ENCODE measurements at places on chromosomes 1 and 21. TPM values are rescaled to one million over a fixed set of nuclear protein-coding genes. Genes with fewer than 3 reads are reported as not detected.

GRCh38 chr1:16425125-16426025 lies 11.8 kb downstream of the SPATA21 start:
- DNase-seq = no peak

GRCh38 chr1:232990176-232991128 lies 40.0 kb downstream of the NTPCR start:
- no peak for DNase-seq

DNA sequence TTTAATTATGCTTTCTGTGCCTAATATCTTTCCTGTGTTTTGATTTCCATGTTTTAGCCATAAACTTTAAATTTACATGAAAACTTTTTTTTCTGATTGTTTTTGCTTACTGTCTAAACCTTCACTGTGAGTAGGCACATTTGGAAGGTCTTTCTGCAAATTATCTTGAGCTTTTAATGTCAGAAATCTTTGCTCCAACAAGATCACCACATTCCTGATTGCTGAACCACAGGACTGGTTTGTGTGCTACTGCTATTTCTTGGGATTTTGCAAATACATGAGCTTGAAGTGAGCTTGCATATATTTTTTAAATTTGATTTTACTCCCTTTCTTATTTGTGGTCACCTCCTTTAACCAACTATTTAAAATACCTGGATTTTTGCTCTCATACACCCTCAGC lies 61.3 kb downstream of the PTBP2 start:
- no peak for DNase-seq

- DNase-seq = no peak
These were observed 9.8 kb downstream of the MTARC1 start for GRCh38 chr1:220796530-220796929.

DNA sequence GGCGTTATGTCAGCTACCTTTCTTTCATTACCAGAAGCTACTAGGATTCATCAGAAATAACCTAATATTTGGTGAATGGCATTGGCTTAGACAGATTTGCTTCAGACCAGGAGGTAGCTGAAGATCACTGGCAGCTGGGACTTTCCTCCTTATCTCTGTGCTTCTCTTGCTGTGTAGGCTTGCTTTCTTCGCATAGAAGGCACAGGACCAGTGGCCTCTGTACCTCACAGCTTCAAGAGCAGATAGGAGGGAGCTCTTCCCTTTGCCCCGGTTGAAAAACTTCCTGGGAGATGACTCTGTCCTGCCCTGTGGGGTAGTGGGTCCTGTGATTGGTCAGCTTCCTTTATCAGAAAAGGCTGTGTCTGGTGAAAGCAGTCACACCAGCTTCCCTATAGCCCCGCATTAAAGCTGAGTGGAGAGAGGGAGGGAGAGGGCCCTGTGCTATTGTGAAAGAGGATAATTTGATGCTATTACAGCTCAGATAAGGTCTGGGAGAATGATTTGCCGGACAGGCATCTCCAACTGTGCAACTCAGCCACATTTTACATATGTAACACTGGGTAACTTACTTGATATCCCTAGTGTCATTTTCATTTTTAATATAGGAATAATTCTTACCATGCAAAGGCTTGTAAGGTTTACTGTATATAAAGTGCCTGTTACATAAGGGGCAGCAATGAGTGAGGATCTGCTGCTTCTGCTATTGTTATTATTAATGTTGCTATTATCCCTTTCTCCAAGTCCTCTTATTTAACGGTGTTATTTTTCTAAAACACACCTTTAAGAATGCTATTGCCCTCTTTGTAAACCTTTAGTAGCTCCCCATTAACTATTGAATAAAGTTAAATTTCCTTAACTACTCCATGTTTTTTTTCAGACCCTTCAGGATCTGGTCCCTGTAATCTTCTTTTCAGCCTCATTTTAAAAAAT lies 31.6 kb downstream of the OSBPL9 start:
- no peak for DNase-seq

GRCh38 chr1:194809665-194810064 lies 1623.3 kb upstream of the B3GALT2 start:
- DNase-seq = no peak

DNA sequence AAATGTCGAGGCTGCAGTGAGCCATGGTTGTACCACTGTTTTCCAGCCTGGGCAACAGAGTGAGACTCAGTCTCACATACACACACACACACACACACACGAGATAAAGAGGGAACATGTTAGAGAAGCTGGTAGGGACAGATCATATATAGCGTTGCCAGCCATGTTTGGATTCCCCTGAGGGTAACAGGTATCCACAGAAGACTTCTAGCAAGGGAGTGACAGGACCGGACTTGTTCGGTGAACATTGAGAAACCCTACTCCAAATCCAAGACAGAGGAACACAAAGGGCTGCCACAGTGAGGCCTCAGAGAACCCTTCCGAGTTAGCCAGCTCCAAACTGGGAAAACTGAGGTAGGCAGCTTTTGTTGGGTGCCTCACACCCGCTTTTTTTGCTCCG lies 3.7 kb upstream of the SARS1 start:
- no peak for DNase-seq

- no peak for DNase-seq
These were observed 67.9 kb downstream of the OLFM3 start for GRCh38 chr1:101928829-101929228.

DNA sequence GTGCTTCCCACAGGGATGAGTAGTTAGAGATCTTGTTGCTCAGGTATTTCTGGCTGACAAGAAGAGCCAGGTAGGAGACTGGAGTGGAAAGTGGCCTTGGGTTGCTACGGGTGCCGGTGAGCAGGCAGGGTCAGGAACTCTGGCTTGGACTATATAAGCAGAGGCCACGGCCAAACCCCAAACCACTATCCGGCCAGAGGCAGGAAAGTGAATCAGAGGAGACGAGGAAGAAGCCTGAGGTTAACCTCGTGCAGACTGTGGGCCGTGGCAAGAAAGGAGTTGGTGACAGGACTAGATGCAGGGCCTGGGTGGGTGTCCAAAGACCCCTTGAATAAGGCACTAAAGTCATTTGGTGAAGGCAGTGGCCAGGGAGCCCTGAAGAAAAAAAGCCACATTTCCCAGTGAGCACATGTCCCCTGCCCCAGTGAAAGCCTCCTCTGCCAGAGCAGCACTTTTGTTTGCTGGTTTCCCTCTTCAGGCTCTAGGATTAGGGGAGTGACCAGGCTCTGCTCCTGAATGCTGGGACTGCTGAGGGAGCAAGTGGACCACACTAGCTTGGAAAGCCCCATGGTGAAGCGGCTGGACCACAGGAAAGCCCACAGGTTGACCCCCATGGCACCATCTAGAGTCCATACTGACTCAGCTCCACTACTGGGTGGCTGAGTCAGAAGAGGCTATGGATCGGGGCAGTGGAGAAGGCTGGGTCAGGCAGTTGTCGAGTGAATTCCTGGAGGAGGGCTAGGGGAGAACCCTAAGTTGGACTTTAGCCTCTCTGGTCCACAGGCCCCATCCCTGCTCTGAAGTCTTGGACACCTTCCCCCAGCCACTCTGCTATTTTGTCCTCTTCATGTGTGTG lies 23.4 kb downstream of the CSF1 start:
- DNase-seq = no peak

KCNJ9 gene
- total RNA-seq = not detected

Data from Karpas-422 (cell line).